Testis (tissue), 5 donors: ENCODE measurements at places on chromosomes 6 and 20. TPM values are rescaled to one million over a fixed set of nuclear protein-coding genes. Genes with fewer than 3 reads are reported as not detected.
A peak's percentile ranks its signal among the peaks of the same experiment; 100 is the strongest.

NXT1 gene
- 40.3 TPM for total RNA-seq

GRCh38 chr6:105985098-105985815, 100.9 kb upstream of the PRDM1 start:
- DNase-seq, result no peak

DNA sequence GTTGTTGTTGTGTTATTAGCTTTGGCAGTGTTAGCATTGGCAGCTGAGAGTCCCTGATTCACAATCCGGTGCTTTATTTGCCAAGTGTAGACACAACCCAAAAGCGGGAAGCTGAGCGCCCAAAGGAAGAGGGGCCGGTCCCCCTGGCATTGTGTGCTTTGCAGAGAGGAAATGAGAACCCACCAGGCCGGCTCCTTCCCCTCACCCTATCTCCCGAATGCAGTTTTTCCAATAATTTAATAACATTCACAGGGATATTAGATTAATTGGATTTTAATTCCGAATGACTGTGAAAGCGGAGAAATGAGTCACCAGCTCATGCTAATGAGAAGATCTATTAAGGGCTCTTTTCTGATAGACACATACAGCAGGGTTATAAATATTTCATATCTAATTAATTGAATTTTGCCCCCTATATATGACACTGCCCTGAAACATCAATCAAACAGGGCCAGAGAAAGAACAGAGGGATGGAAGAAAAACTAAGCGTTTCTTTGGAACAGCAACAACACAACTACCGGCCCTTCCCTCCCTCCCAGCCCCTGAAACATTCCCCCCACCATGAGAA, 143.8 kb downstream of the MBOAT1 start:
- no peak for DNase-seq

GRCh38 chr20:40810332-40811000, 121.4 kb upstream of the MAFB start:
- no peak for DNase-seq

IL17F gene
- total RNA-seq, result not detected

GRCh38 chr20:7426890-7427496, 513.3 kb downstream of the HAO1 start:
- DNase-seq, result no peak

RAET1L gene
- 0.43 TPM for total RNA-seq

RGS17 gene
- total RNA-seq, result 4.5 TPM

- DNase-seq, result no peak
Observed at GRCh38 chr20:61535536-61535935, 283.5 kb downstream of the CDH4 start.

DNA sequence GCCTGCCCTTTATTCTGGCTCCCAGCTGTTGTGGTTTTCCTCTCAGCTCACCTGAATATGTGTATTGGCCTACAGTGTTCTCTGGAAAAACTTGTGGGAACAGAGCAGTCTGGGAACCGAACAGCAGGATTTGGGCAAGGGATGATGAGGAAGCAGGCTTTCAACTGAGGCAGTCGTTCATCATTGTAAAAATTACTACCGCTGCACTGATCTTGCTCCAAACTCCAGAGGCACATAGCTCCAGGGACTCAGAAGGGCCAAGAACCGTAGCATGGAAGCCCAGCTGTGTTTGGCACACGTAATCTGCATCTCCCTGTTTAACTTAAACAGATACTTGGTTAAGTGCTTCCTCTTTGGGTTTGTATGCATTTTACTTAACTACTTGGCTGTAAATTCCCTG, 48.3 kb upstream of the EEF1A1 start:
- DNase-seq, result no peak

GRCh38 chr6:35694462-35694861, 5.7 kb upstream of the FKBP5 start:
- DNase-seq, result no peak

RNF182 gene
- 5.8 TPM for total RNA-seq

- DNase-seq, result no peak
Observed at GRCh38 chr6:86913795-86914194, 23.5 kb upstream of the HTR1E start.

DNA sequence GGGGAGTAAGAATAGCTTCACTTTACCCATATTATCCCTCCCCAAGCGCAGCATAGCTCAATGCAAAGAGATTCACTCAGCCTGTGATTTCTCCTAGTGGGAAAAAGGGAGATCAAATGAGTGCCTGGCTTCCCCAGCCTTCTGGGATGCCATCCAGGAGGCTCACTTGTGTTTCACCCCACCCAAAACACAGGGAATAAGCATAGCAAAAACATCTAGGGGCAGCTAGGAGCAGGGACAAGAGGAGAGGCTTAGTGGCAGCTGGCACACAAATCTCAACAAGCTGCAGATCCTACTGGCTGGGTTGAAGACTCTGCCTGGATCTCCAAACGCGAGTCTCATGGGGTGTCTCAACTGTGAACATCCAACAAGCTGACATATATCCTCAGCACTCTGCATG, 715.8 kb downstream of the RNF144B start:
- DNase-seq, result no peak

BCL2L1 gene
- 83.0 TPM for total RNA-seq

DNA sequence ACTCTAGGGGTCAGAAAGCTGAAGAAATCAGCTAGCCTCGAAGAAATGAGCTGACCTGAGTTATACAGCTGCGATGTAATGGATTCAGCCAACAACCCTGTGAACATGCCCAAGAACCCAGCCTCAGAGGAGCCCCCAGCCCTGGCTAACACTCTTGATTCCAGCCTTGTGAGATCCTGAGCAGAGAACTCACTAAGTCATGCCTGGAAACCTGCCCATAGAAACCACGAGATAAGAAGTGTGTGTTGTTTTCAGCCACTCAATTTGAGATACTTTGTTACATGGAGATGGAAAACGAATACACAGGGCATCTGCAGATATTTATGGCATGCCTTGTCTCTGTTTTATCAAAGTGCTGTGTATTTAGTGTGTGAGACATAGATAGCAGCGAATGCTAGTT, 265.2 kb downstream of the QKI start:
- DNase-seq, result peak; percentile 52

- no peak for DNase-seq
Observed at GRCh38 chr6:158041370-158041769, 59.7 kb downstream of the SYNJ2 start.

DEFB132 gene
- total RNA-seq, result not detected

DNA sequence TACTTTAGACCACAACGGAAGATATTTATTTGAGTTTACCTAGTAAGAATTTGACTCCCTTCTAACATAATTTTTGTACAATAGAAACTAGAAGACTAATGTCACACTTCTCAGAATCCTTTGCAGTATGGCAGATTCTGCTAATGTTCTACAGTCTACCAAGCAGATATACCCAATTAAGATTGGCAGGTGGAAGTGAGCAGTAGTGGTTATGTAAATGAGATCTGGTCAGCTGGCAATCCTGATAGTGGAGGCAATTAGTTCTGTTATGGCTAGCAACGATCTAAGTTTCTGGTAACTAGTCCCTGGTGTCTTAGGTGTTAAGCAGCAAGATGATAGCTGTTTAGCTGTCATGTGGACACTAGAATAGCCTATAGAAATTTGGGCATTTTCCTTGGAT, 101.0 kb downstream of the CENPW start:
- no peak for DNase-seq

HRH3 gene
- 2.5 TPM for total RNA-seq
